Myocyte (in vitro differentiated cells): ENCODE measurements at places on chromosomes 2 and 18. TPM values are rescaled to one million over a fixed set of nuclear protein-coding genes. Genes with fewer than 3 reads are reported as not detected.

Gene C2orf76
- 10.9 and 15.8 TPM in 2 replicates for total RNA-seq

Gene C1D
- total RNA-seq: 26.8 and 48.7 TPM in 2 replicates

Gene LAMA1
- 0.56 and 0.62 TPM in 2 replicates for total RNA-seq

Gene SPIRE1
- 43.1 and 53.9 TPM in 2 replicates for total RNA-seq
